Sigmoid colon (tissue), 7 donors: ENCODE measurements at places on chromosomes 16 and 17.
A peak's percentile ranks its signal among the peaks of the same experiment; 100 is the strongest.

DNA sequence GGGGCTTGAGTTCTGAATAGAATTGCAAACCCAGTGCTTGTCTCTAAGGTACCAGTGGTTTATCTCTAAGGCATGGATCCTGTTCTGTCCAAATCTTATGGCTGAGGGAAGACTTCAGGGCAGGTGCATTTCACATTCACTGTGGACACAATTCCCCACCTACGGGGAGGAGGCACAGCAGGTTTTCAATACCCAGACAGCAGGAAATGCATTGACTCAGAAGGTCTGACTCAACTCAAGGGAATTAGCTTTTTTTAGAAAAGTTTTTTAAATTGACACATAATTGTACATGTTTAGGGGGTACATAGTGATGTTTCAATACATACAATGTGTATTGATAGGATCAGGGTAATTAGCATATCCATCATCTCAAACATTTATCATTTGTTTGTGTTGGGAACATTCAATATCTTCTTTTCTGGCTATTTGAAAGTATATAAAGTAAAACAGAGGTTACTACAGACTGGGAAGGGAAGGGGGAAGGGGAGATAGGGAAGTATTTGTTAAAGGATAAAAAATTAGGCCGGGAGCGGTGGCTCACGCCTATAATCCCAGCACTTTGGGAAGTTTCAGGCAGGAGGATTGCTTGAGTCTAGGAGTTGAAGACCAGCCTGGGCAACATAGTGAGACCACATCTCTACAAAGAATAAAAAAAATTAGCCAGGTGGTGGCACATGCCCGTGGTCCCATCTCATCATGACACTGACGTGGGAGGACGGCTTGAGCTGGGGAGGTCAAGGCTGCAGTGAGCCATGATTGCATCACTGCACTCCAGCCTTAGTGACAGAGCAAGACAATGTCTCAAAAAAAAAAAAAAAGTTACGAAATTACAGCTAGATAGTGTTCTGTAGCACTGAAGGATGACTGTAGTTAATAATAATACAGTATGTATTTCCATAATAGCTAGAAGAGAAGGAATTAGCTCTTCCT lies 54.9 kb downstream of the RGS9 start:
- no peak for DNase-seq

DNA sequence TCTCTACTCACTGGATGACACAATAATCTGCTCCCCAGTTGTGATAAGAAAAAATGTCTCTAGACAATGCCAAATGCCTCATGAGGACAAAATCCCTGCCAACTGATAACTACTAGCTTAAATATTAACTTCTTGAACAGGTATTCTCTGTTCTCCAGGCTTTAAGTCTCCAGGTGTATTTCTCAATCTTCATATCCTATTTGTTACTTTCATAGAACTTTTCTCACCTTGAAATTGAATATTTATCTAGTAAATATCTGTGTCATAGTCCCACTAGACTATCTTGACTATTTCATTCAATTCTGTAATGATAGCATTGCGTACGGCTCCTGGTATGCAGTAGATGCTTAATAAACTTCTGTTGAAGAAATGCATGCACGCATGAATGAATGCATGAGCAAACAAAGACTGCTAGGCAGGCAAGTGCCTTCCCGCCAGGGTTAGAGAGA lies 15.9 kb downstream of the HSD17B2 start:
- DNase-seq = no peak

GRCh38 chr16:51133183-51133582 lies 17.9 kb downstream of the SALL1 start:
- no peak for DNase-seq

GRCh38 chr16:72198021-72198711 lies 26.2 kb upstream of the PMFBP1 start:
- peak; percentile 84 for DNase-seq

DNA sequence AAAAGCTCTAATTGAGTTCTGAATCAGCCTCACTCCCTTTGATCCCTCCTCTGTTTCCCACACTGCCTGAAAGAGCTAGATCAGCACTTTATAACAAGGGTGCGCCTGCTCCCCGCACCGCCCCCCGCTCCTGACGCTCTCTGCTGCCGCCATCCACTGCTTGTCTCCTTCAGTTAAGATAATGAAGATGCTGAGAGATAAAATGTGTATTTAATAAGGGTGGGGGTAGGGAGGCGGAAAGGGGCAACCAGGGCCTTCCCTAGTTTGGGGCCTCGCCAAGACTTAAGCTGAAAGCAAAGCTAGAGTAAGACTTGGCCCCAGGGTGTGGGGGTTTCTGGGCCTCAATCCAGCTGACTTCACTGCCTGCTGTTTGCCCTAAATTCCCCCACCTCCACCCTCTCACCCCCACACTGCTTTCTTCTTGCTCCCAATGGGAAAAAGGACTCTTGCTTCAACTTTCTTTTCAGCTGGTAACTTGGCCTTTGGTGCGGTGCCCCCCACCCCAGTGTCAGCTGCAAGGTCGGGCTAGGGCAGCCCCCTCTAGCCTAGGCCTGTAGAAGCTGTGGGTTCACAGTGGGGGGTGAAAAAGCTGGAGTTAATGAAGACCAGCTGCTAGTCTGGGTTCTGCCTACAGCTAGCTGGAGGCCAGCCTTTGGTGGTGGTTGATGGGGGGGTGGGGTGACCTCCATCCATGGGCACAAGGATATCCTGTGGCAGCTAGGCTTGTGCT lies 1.8 kb upstream of the RARA start:
- DNase-seq = peak; percentile 64

GRCh38 chr17:37066322-37067255 lies 117.8 kb downstream of the AATF start:
- DNase-seq = no peak

- DNase-seq = no peak
These were observed 1.6 kb downstream of the TRADD start for GRCh38 chr16:67157892-67158635.

DNA sequence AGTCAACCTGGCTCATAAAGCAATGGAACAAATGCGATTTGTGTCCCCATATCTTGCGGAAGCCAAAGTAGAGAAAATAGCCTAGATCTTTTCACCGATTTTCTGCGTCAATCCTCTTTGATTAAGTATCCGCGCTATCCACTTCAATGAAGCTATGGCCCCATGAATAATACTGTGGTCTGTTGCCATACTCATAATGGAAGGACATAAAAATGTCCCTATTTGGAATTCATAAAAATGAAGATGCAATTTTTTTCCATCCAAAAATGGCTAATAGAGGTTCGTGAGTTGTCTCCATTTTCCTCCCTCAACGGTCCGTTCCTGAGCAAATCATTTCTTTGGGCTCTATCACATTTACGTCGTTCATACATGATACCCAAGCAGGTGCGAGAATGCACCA lies 25.4 kb upstream of the ADCY9 start:
- no peak for DNase-seq

DNA sequence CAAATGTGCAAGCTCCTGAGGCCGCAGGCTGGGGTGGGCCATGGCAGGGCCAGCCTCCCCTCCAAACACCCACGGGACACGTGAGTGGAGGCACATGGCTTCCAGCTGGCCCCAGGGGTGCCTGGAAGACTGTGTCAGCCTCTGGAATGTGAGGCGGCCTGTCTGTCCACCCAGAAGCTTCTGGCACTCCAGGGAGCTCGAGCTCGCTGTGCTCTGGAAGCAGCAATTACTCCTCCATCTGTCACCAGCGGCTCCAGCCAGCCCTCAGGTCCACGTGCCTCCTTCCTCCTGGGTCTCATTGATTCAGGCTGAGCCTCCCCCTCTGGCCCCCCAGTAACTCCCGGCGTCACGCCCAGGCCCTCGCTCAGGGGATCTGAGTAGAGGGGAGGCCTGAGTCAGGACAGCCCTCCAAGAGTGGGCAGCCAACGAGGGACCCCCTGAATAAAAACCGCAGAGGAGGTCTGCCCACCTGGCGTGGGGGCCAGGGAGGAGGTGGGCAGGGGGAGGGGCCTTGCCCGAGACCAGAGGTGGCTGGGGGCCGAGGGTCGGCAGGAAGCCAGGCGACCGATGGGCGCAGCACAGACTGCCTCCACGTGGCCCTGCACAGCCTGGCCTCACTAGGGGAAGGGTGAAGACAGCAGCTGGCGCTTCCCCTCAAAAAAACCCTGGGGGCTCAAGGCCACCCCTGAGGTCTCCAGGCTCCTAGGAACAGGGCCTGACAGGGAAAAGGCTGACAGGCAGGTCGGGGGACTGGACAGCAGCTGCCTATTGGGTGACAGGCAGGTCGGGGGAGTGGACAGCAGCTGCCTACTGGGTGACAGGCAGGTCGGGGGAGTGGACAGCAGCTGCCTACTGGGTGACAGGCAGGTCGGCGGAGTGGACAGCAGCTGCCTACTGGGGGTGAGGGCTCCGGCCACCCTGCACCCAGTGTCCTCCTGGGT lies 11.9 kb downstream of the PIEZO1 start:
- peak; percentile 96 for DNase-seq

GRCh38 chr17:57255776-57256681 lies at the start of gene MSI2:
Gene MSI2, plus strand, starts transcription at chr17:57256523. Its CDS starts 220 bp downstream, at chr17:57256743.
- DNase-seq = peak; percentile 99

DNA sequence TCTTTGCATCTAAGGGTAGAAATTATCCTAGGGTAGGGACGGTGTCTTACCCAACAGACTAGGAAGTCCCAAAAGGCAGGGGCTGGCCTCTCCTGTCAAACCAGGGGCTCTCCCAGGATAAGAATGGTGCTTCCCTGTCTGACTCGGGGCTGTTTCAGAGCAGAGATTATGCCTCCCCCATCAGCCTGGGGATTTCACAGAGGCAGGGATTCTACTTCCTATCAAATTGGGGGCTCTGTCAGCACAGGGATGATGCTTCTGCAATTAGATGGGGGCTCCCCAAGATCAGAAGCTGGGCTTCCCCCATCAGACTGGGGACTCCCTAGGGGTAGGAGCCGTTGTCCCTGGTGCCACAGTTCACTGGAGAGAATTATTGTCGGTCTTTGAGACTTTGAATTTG lies 2.3 kb downstream of the NXPH3 start:
- no peak for DNase-seq
